Cerebellar nuclear complex (tissue), 1 donor: ENCODE measurements at places on chromosomes 1 and 21.

DNA sequence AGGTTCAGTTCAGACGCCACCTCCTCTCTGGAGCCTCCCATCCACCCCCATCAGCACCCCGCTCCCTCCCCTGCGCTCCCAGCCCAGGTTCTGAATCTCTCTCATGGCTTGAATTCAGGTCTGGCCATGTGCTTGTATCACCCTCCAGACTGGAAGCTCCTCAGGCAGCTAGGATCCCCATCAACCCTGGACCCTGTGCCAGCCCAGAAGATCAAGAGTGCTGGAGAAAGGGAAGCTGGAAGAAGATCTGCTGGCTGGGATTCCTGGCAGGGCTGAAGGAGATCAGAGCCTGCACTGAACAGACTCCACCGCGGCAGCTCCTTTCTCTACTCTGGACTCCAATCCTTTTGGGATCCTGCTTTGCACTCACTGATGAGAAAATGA is 11.7 kb upstream of the TINAGL1 start:
- DNase-seq = no peak

- no peak for DNase-seq
These were observed 13.1 kb upstream of the LPGAT1 start for GRCh38 chr1:211843507-211844298.

GRCh38 chr1:207268337-207268736 is 53.1 kb upstream of the CD55 start:
- no peak for DNase-seq

DNA sequence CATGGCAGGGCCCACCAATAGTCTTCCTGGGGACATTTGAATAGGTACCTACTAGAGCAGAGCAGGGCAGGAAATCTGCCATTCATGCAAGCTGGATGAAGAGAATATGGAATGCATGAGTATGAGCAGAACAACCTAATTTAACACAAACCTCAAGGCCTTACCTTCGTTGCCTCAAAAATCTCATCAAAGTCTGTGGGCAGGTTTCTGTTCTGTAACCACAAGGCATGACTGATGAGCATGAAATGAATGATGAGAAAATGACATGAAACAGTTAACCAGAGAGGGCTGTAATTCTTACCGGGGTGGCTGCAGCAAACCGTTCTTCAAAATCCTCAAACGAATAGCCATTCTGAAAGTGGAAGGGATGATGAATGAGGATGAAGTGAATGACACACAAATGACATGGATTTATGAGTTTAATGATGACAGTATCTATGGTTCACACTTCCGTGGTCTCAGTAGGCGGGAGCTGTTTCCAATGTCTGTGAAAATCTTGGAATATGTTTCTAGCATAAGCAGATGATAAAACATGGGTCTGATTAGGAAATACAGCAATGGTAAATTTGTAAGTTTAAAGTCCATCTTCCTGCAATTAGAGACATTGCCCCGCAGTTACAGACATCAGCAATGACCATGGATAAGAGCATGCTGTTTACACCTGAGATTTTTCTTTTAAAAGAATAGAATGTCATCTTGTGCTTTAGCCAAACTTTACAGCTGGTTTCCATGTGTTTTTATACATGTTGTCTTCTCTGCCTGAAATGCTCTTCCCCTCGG is 67.6 kb upstream of the C8B start:
- no peak for DNase-seq

DNA sequence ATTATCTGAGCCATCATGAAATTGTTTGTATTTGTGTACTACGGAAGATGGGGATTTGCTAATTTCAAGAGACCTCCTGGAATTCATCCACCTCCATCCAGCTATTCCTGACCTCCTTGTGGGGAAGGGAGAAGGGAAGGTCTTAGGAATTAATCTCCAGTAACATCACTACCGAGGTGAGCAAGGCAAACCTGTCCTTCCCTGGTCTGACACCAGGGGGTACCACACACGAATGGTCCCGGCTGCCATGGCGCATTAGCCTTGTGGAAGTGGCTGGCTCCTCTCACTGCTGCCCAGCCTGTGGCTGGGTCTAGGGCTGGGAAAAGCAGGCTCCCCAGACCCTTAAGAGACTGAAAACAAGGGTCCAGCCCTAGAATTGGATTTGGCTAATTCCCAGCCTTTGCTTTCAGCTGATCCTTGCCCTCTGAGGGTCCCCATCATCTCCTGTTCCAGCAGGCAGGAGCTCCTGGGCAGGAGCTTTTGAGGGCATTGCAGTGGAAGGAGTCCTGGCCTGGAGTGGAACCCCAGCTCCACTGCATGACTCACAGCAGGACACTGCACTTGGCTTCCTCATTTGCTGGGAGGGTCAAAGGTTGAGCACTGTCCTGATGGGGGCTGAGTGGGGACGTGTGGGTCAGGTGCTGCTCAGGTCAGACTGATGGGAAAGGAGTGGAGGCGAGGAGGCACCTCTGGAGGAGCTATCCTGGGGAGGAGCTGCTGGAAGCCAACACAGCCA is 34.8 kb downstream of the RIMS3 start:
- no peak for DNase-seq

- no peak for DNase-seq
These were observed 175.8 kb downstream of the SDCCAG8 start for GRCh38 chr1:243431591-243431990.

DNA sequence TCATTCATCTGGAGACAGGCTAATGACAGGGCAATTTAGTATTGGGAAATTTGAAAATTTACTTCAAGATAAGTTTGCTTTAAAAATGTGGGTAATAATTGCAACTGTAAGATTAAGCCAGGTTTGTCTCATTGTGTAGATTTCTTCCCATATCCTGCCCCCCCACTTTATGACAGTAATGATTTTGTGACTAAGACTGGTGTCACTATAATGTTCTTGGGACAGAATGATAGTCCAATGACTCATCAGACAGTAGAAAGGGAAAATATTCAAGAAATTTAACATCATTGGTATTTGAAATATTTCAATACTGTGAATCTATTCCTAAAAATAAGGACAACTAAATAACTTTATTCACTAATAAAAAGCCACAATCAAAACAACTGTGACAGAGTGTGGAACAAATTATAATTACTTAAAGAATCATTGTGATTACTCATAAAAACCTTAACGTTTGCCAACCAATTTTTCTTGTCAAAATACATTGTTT is 36.7 kb downstream of the FH start:
- no peak for DNase-seq

- DNase-seq = no peak
These were observed 75.7 kb upstream of the ADGRL4 start for GRCh38 chr1:79082233-79082632.

- DNase-seq = no peak
These were observed 20.1 kb upstream of the S100A10 start for GRCh38 chr1:152013664-152014237.

- DNase-seq = no peak
These were observed 75.0 kb upstream of the USH2A start for GRCh38 chr1:216498277-216498676.

DNA sequence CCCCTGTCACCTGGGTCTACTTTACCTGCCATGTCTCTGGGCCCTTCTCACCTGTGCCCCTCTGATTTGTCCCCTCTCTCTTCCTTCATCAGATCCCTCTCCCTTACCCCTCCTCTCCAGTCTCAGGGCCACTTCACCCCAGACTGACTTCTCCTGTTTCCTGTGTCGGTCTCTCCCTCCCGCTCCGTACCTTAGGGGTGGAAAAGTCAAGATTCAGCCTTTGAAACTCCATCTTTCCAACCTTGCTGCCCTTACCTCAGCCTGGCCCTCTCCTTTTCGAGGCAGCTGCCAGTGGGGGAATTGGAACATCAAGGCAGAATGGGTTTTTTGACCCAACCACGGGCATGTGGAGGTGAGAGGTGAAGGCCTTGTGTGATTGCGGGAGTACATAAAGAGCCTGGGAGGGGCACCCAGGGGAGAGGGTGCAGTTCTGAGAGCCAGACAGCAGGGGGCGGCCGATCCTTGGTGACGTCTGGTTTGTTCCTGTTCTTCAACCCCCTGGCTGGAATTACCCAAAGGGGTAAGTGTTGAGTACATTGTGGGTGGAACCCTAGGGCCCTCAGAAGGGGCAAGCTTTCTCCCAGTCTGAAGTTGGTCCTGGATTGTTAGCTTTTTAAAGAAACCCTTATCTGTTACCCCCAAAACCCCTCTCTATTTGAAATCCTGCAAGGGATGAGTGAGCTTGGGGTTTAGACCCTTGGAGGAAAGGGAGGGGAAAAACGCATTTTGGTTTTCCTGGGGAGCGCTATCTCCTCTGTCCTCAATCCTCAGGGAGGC is 12.3 kb upstream of the DMBX1 start:
- DNase-seq = no peak

- no peak for DNase-seq
These were observed 22.4 kb upstream of the ABCD3 start for GRCh38 chr1:94395748-94396309.

DNA sequence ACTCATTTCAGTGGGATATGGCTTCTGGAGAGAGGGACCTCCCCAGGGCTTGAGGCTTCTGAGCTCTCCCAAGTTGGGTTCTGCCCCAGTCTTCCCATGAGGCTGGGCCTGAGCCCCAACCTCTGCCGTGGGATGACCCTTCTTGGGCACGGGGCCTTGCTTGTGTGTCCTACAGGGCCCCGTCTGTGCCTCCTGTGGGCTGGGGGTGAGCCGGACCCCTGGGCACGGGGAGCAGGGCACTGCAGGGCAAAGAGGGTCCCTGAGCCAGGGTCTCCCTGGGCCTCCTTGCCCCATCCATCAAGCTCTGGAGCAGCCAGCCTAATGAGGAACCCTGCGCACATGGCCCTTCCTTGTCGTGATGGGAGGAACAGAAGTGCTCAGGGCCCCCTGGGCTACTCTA is 5.2 kb upstream of the SMYD3 start:
- no peak for DNase-seq

- no peak for DNase-seq
These were observed 173.1 kb downstream of the TGFB2 start for GRCh38 chr1:218518216-218518740.

- peak; percentile 11 for DNase-seq
These were observed 7.9 kb downstream of the ACOT7 start for GRCh38 chr1:6385488-6386191.

DNA sequence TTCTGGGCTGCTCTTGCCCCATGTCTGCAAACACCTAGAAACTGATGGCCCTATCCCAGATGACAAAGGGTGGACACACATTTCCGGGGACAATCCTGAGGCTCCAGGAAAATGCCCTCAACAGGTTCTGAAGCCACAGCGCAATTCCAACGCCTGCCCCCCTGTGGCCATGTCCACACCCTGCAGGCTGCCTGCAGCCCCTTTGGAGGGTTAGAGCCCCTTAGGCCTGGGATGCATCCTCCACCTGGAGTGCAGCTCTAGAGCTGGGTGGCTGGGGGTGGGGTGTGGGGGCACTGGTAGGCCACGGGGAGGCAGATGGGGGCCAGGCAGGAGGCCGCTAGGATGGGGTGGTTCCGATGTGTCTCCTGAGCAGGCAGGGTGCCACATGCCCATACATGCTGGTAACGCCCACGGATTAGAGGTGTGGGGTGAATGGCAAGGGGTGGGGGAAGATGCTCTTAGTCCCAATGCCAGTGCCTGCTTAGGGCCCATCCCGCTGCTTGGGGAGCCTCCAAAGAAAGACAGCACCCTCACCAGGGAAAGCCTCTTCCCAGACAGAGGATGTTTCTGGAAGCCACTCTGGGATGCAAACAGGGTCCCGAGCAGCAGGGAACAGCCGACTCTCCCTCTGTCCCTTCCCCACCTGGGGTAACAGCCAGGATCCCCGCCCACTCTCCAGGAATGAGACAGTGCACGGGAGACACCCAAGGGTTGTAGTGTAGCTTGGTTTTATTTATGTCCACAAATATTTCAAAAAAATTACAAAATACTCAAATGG is 34.0 kb downstream of the SLC45A1 start:
- no peak for DNase-seq

DNA sequence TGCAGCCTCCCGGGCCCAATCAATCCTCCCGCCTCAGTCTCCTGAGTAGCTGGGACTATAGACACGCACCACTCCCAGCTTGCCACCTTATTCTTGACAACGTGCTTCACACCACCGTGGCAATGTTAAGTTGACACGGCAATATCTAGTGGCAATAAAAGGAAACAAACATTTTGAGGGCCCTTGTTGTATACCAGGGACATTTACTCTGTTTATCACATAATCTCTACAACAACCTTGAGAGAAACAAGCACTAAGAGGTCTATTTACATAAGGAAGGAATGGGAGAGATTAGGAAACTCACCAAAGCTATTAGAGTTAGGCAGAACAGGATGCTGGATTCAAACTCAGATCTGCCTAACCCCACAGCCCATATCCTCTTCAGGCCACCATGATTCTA is 3.1 kb downstream of the KLHDC8A start:
- no peak for DNase-seq
